ENCODE measurements at places on chromosomes 4 and X. TPM values are rescaled to one million over a fixed set of nuclear protein-coding genes. Genes with fewer than 3 reads are reported as not detected.

DNA sequence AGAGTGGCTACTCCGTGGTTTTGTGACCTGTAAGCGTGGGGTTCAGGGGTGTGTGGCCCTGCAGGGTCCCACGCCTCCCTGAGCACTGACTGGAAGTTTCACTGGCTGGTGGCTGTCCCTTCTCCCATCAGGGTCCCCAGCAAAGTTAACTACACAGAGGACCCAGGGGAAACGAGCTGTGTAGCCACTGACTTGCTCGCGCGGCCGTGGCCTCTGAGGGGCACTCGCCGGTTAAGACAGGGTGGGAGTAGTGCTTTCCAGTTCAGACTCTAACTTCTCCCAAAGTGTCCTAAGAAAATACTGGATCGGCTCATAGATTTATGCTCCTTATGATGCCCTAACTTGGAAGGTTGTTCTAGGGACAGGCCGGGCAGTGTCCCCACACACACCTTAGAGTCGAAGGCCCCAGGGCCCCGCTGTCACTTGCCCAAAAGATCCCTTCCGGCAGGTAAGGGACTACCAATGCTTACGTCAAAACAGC is 28.2 kb downstream of the NELFA start:
- DNase-seq: no peak

- DNase-seq: no peak
Measured at GRCh38 chrX:106300656-106301055, 132.6 kb downstream of the PWWP3B start.

TRIML1 gene
- not detected for polyA plus RNA-seq

EREG gene
- polyA plus RNA-seq: 0.08 TPM

FAT1 gene
- 100 TPM for polyA plus RNA-seq

YIPF7 gene
- polyA plus RNA-seq: not detected

S100P gene
- 3.1 TPM for polyA plus RNA-seq

GRCh38 chrX:112355931-112356330 is 273.4 kb upstream of the TRPC5 start:
- no peak for DNase-seq
